ENCODE measurements at places on chromosomes 6 and 20.

GRCh38 chr20:24608926-24609667 lies 139.7 kb downstream of the SYNDIG1 start:
- DNase-seq = no peak

DNA sequence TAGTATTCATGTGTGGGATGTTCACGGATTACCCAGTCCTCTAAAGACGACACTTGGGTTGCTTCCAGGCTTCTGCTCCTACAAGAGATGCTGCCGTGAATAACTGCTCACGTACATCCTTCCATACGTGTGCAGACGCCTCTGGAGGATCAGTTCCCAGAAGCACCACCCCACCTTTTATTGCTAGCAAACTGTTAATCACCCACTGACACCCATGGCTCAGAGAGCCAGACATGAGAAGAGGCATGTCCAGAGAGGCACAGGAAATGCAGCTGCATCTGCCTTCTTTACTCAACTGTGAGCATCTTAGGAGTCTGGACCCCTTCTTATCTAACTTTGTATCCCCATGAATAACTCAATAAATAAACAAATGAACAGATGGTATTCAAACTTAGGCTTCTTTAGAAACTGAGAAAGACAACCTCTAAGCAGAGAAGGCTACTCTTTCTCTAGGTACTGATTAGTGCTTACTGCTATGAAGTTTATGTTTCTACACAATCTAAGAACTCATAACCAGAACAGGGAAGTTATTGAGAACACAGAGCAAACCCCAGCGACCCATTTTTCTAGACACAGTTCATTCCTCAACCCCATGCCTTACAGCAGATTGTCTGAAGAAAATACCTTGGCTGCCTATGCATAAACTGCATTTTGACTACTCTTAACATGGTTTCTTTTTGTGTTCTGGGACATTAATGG lies 228.7 kb upstream of the RREB1 start:
- DNase-seq = no peak

DNA sequence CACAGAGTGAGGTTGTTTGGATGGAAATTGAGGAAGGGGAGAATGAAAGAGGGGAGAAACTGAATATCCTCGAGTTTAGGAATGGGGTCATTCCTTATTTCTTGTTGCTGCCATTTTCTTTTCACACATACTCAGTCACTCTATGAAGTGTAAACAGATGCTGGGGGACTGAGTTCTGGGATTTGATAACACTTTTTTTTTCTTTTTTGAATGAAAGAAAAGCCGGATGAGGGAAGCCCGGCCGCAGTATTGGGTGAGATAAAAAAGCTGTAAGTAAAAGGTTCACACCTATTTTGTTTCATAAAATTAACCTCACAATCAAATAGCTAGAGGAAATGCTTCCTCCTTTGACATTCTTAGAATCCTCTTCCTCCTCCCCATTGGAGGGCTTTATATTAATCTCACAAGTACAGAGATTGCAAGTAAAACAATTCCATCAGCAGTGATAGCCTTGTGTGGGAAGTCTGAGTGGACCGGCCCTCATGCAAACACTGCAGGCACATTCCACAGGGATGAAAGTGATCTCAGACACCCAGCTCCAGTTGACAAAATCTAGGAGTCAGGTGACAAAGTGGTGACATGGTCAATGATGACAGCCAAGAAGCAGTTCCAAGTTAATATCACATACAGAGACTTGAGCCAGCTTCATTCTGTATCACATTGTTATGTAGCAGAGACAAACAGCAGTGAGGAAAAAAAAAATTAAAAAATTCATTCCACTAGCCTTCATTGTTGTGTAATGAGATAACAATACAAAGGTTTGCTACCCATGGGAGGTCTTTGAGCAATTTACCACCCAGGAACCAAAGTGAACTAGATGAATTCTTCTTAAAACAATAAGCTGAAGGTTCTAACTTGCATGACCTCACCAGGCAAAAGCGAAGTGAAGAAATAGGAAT lies 391.1 kb upstream of the HSF2 start:
- DNase-seq = no peak

DNA sequence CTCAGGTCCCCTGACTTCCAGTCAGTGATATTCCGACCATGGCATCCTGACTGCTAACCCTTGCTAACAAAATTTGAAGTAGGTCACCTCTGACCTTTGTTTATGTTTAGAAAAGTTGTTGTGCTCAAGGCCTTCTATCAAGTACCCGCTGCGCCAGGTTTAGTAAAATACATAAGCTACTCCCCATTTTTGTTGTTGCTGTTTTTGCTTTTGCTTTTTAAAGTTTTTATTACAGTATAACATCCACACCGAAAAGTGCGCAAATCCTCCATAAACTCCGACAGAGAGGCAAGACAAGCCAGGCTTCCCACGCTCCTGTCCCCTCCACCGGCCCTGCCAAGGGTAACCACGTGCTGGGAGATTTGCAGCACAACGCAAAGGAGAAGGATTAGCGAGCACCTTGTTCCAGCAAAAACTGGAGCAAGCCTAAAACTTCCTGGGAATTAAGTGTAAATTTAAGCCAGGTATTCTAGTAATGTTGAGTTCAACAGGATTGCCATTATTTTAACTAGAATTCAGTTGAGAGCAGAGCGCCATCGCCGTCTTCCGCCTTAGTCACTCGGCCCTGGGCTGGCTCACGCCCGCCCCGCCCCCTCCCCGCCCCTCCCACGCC lies 17.8 kb upstream of the HMGN4 start:
- no peak for DNase-seq

GRCh38 chr6:31557443-31558317 lies 10.3 kb downstream of the NFKBIL1 start:
- DNase-seq = no peak

- DNase-seq = no peak
Observed at GRCh38 chr6:133240511-133241085, 559 bp upstream of the EYA4 start.

DNA sequence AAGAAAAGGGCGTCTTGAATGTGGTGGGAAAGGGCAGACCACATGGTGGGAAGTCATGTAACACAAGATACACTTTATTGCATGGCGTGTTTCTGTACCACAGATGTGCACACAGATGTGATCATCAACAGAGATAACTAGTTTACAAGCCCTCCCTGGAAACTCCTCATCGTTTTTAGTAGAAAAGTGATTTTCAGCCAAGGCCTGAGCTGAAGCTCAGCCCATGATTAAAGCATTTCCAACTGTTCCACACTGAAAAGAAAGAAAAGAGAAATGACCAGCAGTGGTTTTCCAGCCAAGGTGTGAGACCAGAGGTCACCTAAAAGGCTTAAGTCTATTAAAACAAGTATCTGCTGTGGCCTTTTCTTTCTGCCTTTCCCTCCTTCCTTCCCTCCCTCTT lies 463.9 kb upstream of the JAG1 start:
- no peak for DNase-seq

Measured in cerebellum (tissue), 4 donors.